Esophagus squamous epithelium (tissue), 5 donors: ENCODE measurements at places on chromosomes 4 and X.

- DNase-seq = no peak
Measured at GRCh38 chrX:74490247-74490646, 69.0 kb downstream of the SLC16A2 start.

- no peak for DNase-seq
Measured at GRCh38 chr4:155734065-155734464, 24.8 kb upstream of the GUCY1B1 start.

DNA sequence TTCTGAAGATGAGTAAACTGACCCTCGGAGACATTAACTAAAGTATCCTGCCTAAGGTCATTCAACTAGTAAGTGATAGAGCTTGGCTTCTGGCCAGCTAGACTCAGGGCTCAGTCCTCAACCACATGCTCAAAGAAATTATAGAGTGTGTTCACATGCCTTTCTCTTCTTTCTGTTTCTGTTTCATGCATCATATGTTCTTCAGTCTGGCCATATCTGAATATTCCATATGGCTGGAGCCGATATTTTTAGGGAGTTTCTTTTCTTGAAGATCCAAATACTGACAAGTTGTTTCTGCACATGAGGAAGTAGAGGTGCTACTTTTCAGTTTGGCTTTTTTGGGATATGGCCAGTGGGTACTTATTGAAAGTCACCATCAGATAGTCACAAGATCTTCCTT lies 44.9 kb downstream of the MMRN1 start:
- DNase-seq = no peak

DNA sequence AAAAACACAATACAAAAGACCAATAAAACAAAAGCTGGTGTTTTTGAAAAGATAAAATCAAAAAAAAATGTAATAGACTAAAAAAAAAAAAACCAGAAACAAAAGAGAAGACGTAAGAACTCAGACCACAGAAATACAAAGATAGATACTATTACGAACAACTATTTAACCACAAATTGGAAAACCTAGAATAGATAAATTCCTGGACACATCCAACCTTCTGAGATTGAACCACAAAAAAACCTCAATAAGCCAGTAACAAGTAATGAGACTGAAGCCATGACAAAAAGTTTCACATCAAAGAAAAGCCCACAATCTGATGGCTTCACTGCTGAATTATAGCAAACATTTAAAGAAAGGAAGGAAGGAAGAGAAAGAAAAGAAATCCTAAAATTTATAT lies 16.2 kb downstream of the RCHY1 start:
- DNase-seq = no peak

DNA sequence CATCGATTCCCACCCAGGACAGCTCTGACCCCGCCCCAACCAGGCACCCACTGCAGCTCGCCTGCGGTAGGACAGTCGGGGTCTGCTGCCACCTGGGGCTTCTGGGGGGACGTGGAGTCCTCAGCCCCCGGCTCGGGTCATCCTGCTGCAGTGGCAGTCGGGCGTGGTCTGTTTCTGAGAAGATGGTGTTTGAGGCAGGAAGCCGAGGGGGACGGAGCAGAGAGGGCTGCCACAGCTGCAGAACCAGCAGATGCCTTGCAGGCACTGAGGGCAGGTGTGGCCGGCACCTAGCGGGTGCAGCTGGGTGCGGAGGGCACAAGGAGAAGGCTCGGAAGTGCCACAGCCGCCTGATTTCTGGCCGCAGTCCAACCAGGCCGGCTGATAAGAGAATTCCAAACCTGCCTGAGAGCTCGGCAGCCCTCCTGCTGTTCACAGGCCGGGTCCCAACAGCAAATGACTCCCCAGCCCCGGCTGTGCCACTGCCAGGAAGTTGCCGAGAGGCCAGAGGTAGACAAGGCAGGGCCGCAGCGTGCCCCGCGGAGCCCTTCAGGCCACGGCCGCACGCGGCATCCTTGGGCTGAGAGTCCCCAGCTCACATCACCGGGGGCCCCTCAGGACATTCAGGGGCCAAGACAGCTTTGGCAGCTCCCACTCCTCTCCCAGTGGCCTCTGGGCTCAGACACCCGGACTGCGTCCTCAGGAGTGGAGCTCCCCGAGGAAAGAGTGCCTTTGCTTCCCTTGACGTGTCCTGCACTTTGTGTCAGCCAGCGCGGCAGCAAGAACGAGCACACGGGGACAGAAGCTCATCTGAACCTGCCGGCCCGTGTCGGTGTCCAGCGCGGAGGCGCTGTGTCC lies 9.4 kb upstream of the CPLX1 start:
- DNase-seq = no peak

DNA sequence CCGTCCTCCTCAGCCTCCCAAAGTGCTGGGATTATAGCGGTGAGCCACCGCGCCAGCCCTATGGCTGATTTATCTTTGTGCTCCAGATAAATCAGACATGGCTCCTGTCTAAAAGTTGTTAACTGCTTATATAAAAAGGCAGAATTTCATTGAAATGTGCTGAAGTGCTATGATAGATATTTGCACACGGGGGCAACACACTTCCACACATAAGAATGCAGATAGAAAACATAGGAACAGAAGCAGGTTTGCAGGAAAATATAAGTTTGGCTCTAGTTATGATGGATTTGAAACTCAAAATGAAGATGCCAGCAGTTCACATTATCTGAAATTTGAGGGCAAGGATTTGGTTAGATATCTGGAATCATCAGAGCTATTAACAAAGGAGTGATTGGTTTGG lies 163.1 kb upstream of the SLITRK2 start:
- no peak for DNase-seq

- DNase-seq = no peak
Measured at GRCh38 chrX:100975212-100975611, 5.7 kb downstream of the ARL13A start.

DNA sequence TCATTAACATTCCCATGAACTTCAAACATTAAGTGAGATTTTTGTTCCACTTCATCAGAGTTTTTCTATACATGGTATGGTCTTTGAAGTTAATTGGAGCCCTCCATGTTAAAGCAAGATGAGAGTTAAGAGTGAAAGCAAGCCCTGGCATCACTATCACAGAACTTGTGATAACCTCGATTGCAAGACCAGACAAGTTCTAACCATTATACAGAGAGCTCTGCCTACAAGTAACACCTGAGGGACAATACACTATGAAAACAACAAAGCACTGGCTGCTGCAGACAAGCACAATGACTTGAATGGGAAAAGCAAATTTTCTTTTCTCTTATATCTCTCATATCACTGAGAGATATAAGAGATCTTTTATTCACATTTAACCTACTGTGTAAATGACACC lies 126.6 kb upstream of the GYPA start:
- DNase-seq = no peak

DNA sequence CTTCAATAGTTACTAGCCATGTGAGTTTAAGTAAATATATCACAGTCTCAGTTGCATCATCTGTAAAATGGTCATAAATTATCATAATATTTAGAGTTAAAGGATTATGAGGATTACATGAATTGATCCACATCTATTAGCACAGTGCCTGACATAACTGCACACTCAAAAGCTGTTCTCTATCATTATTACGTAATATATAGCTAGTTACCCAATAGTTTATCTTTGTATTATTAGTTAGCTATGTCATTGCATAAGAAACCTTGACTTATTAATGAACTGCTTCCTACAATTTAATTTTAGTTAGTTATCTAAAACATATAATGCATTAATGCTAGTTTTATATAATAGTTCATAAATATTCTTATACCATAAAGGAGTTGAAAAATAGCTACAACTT lies 1076.9 kb upstream of the GRID2 start:
- no peak for DNase-seq

GRCh38 chr4:79650217-79650616 lies 242.2 kb upstream of the GK2 start:
- DNase-seq = no peak
